ENCODE measurements at places on chromosomes 3 and 15.
A peak's percentile ranks its signal among the peaks of the same experiment; 100 is the strongest.

DNA sequence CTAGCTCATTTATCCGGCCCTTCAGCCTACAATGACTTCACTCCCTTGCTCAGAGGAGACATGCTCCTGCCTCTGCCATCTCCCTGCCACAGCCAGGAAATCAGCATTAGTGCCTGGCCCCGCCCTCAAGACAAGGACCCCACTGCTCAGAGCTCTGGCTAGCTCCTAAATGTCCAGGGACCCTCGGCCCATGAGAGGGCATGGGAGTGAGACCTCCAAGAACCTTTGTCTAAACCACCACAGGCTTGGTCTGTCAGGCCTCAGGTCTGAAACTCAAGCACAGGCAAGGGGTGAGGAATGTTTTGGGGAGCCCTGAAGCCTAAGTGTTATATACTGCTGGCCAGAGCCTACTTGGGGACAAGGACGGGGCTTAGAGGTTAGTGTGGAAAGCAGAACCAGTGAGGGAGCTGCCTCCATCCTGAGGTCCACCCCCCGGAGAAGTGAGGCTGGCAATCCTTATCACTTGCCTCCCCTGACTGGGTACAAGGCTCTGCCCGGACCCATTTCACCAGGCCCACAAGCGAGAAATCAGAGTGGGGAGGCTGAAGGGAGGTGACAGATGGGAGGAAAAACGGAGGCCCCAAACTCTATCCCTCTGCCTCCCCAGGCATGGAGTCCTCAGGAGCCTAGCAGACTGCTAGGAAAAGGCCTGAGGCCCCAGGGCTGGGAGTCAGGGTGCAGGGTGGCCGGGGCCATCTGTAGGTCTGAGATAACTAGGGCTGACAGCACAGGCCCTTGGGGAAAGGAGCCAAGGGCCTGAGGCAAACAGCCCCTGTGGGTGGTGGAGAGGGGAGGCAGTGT, 18.8 kb downstream of the SHF start:
- DNase-seq, result peak; percentile 52

GRCh38 chr3:191628571-191628970, 167.6 kb downstream of the PYDC2 start:
- DNase-seq, result no peak

DNA sequence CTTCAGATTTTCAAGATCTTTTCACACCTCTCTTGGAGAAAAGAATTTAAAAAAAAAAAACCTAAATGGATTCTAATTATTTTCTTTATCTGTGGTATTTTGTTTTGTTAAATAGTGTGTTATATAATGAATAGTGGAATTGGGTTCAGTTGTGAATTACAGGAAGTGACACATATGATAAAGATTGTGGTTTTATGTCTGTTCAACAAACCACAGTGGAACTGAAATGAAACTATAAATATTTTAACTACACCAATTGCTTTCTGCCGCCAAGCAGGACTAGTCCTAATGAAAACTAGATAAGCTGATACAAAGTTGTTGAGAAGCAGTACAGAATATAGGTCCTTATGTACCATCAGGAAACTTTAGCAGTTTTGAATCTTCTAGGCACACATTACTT, 121.6 kb downstream of the UBE2E2 start:
- no peak for DNase-seq

- peak; percentile 93 for DNase-seq
Measured at GRCh38 chr15:90106522-90107117, 4.4 kb upstream of the IDH2 start.

DNA sequence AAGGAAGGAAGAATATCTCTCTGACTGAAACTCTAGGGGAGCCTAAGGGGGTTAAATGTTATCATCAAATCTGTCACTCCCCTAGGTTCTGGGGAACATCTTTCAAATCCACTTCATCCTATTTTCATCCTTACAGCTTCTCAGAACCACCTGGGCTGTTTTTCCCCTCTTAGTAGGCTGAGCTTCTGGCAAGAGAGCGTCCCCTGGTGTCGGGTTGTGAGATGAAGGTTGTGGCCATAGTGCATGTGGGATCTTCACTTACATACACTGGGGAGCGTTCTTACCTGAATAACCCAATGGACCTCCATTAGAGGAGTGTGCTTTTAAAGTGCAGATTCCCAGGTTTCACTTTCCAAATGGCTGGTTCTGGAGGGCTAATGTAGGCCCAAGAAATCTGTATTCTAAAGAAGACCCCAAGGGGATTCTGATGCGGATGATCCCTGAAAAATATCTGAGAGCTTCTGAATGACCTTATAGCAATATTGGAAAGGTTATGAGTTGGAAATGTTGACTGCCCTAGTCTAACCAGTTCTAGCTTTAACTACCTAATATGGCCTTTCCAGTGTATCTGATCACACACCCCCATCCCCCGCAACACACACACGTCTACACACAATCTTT, 663.7 kb downstream of the AGBL1 start:
- DNase-seq, result peak; percentile 95

DNA sequence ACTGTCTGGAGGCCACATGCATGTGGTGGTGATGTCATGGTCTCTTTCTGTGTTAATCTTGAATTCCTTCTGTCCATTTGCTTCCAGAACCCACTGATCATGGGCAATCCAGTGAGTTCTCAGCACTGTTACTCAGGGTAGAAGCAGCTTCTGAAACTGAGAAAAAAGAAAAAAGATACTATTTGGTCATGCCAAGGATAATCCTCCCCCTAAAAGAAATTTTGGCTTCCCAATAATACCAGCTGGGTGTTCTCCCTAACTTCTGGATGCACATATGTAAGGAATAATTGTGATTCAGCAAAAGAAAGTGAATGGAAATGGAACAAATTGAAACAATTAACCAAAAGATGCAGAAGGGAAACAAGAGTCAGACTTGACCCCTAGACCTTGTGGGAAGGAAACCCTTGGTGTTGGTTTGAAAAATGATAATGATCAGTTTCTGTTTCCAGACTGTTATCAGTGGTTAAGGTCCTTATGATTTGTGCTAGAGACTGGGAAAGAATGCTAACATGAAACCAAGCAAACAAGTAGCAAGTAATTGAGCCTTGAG, 92.3 kb downstream of the RBMS3 start:
- DNase-seq, result no peak

GRCh38 chr3:8629151-8630021, 15.2 kb downstream of the SSUH2 start:
- no peak for DNase-seq

DNA sequence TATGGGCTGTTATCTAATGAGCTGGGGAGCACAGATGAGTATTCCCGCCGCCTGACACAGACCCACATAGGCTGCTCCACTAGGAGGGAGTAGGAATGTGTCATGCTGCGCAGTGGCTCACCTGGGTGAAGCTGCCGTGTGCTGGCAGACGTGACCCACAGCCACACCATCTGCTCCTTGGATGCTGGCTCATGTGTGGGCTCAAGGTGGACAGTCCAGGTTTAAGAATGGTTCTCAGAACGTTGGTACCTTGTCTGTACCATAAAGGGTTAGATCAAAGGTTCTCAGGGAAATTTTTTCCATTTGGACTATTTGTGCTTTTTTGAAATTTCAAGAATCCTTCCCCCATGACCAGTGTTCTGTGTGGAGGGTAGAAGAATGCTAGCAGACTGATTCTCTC, 338.9 kb upstream of the TRIM42 start:
- DNase-seq, result no peak

DNA sequence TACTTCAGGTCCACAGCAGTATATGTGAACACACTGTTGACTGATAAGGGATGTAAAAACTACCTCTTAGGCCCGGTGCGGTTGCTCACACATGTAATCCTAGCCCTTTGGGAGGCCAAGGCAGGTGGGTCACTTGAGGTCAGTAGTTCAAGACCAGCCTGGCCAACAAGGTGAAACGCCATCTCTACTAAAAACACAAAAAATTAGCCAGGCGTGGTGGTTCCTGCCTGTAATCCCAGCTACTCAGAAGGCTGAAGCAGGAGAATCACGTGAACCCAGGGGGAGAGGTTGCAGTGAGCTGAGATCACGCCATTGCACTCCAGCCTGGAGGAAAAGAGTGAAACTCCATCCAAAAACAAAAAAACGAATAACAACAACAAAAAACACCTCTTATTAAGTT, 194.6 kb upstream of the KCNMB2 start:
- no peak for DNase-seq

DNA sequence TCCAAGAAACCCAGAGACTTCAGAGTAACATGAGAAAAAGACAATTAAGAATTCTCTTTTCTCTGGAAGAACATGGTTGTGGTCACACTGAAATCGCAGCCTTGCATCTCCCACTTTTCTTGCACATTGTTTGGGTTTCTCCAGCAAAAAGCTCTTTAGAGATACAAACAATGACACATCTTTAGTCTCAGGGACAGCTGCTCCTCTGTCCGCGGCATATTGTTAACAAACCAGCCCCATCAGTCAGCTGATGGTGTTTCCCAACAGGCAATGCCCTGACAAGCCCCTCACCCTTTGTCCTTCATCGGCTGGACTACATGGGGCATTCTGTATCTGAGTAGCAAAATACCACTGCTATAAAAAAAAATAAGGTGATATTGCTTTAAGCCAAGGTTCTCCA, 53.4 kb downstream of the UMPS start:
- DNase-seq, result no peak

DNA sequence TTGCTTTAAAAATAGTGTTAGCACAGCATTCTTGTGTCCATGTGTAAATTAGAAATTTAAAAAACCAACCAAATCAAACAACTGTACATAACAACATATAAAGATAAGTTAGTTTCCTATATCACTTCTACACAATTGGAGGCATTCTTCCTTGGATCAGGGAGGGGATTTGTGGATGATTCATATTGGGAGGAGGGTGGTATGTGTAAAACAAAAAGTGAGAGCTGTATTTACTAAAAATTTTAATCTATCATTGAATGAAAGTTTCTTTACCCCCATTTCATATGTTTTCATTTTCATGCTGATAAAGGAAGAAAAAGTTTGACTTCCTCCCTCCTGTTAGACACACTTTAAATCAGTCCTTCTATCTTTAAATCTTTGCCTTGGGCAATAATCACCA, 325.0 kb downstream of the SATB1 start:
- DNase-seq, result no peak

DNA sequence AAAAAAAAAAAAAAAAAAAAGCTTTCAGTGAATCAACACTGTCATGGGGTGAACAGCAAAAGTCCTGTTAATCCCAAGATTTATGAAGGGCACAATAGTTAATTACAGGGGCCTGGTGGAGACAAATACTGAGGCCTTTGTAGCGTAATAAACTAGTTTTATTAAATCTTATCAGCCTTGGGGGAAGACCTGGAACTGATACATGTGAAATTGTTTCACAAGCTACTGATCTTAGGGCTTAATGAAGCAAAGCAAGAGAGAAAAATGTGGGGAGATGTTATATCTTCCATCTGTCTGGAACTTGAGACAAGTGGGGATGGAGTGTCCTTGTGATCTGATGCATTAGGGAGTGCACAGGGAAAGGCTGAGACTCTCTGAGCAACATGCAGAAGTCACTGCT, 47.9 kb upstream of the OSBPL11 start:
- peak; percentile 82 for DNase-seq

DNA sequence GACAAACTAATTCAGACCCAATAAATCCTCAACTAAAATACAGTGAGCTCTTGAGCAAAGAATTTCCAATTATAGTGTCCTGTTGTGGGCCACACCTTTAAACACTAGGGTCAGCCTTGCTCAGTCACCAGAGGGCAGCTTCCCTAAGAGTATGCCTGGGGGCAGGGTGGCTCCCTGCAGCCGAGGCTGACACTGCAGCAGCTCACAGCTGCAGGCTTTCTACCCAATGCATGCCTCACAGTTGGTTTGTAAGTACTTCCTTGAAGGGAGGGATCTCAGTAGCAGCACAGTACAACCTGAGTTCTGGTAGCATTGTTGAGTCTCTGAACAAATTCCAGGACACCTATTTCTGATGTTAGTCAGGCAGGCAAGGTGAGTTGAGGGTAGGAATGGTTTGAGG, 335.6 kb downstream of the TUSC7 start:
- DNase-seq, result peak; percentile 21

GRCh38 chr3:63875510-63875909, 11.8 kb downstream of the ATXN7 start:
- no peak for DNase-seq

- no peak for DNase-seq
Measured at GRCh38 chr3:151236316-151236715, 33.3 kb upstream of the GPR171 start.

DNA sequence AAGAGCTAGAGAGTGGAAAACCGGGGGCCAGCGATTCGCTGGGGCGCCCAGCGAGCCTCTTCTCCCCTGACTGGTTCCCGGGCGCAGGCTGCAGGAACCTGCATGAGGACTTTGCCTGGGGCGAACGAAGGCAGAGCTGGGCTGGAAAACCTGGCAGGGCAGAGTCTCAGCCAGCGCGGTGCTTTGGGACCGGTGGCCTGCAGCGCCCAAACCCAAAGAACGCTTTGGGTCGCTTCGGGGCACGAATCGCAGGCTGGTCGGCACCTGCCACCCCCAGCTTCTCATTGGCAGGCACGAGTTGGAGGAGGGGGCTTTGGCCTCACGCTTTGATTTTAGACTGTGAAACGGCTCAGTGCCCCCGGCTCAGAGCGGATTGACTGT, 3.0 kb downstream of the ONECUT1 start:
- peak; percentile 60 for DNase-seq

GRCh38 chr3:140699516-140700231, 21.8 kb downstream of the TRIM42 start:
- DNase-seq, result no peak

GRCh38 chr15:55015093-55015445, 181.7 kb downstream of the RSL24D1 start:
- no peak for DNase-seq

DNA sequence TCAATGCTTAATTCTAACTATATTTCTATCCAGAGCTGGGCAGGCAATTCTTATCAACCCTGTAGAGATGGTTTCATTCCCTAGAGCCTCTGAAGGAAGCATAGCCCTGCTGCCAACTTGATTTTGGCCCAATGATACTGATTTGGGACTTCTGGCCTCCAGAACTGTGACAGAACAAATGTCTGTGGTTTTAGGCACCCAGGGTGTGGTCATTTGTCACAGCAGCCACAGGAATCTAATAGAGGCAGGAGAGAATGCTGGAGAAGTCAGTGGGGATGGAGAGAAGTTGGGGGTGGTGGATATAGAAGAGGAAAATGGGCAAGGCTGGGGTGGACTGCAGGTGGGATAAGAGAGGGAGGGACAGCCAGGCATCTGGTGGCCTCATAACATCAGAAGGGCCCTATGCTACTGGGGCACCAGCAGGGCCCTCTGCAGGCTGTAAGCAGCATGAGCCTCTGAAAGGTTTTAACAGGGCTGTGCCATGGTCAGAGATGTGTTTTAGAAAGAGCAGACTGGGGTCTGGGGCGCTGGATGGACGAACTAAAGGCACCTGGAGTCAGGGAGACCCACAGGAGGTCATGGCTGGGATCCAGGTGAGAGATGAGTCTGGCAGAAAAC, 19.8 kb downstream of the MRPS11 start:
- peak; percentile 55 for DNase-seq

GRCh38 chr15:100201376-100202280, 140.1 kb downstream of the ADAMTS17 start:
- DNase-seq, result no peak

Data from NCI-H82 (cell line).